Caki2 (cell line): ENCODE measurements at places on chromosomes 16 and 17. TPM values are rescaled to one million over a fixed set of nuclear protein-coding genes. Genes with fewer than 3 reads are reported as not detected.

GRCh38 chr16:324451-325334 is 27.8 kb downstream of the AXIN1 start:
- DNase-seq, result no peak

DNA sequence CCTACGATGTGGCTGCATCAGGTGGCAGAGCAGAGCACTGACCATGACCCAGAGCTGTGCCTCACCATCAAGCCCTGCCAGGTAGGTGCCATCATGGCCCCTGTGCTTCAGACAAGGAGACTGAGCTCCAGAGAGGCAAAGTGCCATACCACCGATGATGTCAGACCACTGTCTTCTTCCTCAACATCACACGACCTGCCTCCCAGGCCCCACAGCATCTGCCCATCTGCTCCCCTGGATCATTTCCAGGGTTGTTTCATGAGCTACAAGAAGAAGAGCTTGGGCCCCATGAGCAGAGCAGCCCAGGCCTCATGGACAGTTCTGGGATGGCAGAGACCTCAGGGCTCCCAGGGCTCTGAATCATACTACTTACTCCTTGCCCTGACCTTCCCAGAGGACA is 9.9 kb downstream of the XYLT1 start:
- no peak for DNase-seq

Gene ADAMTS18
- not detected in 2 replicates for total RNA-seq

- DNase-seq, result no peak
These were observed 358.5 kb upstream of the PMFBP1 start for GRCh38 chr16:72530434-72530833.

GRCh38 chr16:8921347-8921984 is 39.3 kb downstream of the LITAFD start:
- DNase-seq, result no peak

Gene CALB2
- total RNA-seq, result 8.0 and 10.9 TPM in 2 replicates

DNA sequence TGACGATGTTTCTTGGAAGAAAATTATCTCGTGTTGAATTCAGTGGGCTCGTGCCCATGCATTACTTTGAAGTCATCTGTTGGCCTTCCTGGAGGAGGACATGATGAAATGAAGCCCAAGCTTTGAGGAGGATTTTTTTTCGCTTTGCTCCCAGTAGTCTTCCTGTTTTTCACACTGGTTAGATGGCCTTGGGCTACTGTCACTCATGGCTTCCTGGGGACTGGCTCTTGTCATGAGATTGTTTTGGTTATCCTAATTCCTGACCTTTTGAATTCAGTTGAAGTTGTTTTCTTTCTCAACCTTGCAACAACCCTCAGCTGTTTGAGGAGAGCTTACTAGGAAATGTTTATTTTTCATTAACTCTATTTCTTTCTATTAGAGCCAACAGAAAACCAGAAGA is 430.7 kb downstream of the HS3ST3B1 start:
- no peak for DNase-seq
